ENCODE measurements at places on chromosomes 7 and 10.

- no peak for DNase-seq
Observed at GRCh38 chr7:35232994-35233393, 20.9 kb downstream of the TBX20 start.

- DNase-seq = no peak
Observed at GRCh38 chr7:90972906-90973550, 291.2 kb upstream of the FZD1 start.

GRCh38 chr10:73459683-73460314 is 26.4 kb upstream of the MSS51 start:
- no peak for DNase-seq

DNA sequence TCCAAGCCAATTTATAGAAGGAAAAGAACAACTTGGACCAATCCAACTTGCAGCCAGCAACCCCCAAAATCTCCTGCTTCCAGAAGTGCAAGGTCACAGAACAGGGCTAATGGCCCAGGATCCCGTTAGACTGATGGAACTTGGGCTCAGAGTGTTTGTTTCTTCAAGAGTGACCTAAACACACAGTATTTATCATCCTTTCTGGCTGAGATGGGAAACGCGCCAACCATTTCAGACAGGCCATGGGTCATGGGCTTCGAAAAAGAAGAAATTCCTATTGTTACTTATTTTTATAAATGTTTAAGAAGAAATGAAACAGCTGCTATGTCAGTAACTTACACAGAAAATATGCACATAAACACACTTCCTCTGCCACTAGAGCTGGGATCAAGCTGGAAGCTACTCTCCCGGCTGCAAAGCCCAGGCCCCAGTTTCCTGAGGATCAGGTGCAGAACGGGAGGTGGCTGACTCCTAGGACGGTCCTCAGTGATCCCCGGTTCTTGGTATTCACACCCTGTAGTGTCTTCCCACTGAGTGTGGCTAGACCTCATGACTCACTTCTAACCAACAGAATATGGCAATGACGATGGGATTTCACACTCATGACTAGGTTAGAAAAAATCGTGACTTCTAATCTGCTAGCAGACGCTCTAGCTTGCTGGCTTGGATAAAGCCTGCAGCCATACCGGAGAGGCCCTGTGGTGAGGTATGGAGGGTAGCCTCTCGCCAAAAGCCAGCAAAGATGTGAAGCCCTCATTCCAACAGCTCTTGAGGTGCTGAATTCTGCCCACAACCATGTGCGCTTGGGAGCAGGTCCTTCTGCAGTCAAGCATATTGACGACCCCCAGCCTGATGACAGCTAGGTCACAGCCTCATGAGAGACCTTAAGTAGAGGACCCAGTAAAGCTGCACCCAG is 60.2 kb downstream of the CHST15 start:
- DNase-seq = no peak

DNA sequence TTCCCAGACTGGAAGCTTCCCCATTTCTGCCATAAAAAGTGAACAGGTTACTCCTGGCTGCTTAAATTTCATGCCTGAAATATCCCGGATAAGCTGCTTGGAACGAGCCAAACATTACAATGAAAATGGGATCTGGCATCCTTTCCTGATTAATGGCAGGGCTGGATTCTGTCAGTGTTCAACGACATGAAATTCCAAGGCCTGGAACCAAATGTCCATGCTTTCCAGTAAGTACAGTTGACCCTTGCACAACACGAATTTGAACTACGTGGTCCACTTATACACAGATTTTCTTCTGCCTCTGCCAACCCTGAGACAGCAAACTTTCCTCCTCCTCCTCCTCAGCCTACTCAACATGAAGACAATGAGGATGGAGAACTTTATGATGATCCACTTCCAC is 65.4 kb downstream of the SGMS1 start:
- no peak for DNase-seq

GRCh38 chr10:125141860-125142484 is 18.4 kb downstream of the CTBP2 start:
- no peak for DNase-seq

DNA sequence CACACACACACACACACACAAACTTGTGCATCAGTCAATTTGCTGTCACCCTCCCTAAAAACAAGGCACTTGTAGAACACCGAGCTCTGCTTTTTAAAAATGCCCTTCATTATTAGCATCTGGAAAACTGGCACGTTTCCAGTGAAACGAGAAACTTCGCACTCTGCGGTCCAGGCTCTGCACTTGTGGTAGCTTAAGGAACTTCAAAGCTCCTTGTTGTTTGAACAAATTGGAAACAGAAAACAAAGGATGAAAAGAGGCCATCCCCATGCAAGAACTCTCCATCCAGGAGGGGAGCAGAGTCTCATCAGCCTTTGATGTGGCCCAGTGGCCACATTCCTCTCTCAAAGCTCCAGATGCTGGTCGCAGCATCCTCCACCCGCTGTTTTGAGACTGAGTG is 105.1 kb downstream of the C10orf90 start:
- DNase-seq = no peak

- DNase-seq = no peak
Observed at GRCh38 chr7:98398567-98399372, 2.1 kb downstream of the BAIAP2L1 start.

- no peak for DNase-seq
Observed at GRCh38 chr7:94655126-94655847, 646 bp downstream of the SGCE start.

GRCh38 chr10:58755677-58756076 is 243.0 kb downstream of the BICC1 start:
- DNase-seq = no peak

GRCh38 chr10:45179691-45180090 is 135.7 kb downstream of the OR13A1 start:
- DNase-seq = no peak

GRCh38 chr10:71473671-71474599 is 77.2 kb downstream of the CDH23 start:
- no peak for DNase-seq

All from effector CD8-positive, alpha-beta T cell (primary cell).